Stimulated activated CD4-positive, alpha-beta T cell treated with anti-CD3 and anti-CD28 coated beads, Interleukin-2, amount 100 ng/mL, for 24 hours (primary cell): ENCODE measurements at places on chromosomes 5 and 9.

DNA sequence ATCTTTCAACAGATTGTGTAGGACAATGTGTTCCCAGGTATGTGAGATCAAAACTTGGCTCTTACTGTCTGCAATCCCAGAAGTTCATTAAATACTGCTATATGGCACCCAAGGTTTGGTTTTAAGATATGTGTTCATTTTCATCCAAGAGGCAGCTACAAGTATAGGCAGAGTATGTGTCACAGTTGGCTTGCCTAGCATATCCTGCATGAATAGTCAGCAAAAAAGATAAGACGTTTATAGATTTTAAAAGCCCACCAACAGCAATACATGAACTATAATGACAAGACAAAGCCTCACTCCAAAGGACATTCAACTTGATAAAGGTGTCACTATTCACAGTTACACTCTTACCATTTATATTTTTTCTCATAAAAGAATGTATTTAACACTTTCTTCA, 99.1 kb downstream of the BNC2 start:
- no peak for DNase-seq

GRCh38 chr9:74172874-74173273, 324.3 kb upstream of the RORB start:
- DNase-seq, result no peak

GRCh38 chr9:121021301-121021700, 28.8 kb downstream of the C5 start:
- no peak for DNase-seq

- no peak for DNase-seq
Observed at GRCh38 chr5:124599028-124599973, 147.1 kb downstream of the ZNF608 start.

- no peak for DNase-seq
Observed at GRCh38 chr9:79664375-79664831, 92.6 kb downstream of the TLE4 start.

DNA sequence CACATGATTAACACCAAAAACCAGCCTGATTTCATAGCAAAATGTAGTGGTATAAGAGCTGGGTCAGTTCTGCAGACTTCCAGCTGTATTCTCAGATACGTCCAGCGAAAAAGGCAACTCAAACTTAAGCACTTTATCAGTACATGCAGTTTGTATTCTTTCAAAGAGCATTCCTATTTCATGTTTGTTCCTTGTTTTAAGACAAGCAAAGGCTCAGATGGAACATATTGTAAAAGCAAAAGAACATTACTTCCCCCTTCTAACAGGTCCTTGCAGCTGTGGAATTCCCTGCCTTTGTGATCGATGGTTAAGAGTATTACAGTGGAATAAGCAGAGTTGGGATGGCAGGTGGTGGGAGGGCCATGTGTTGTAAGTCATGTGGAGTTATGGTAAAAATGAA, 86.3 kb upstream of the GRHPR start:
- DNase-seq, result no peak

DNA sequence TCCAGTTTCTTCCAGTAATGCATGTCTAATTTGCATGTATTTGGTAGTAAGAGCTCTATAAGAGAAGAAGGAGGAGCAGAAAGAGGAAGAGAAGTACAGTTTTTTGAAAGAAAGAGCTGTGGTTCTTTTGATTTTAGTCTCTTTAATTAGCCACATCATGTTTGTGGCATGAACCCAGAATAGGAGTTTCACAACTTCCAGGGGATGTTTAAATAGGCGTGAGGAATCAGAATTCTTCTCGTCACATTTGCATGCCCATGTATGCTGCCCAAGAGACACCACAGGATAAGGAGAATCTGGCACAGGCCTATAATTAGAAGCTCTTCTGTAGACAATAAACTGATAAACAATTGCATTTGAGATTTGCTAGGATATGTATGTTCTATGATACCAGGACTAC, 78.7 kb downstream of the GAS1 start:
- no peak for DNase-seq

DNA sequence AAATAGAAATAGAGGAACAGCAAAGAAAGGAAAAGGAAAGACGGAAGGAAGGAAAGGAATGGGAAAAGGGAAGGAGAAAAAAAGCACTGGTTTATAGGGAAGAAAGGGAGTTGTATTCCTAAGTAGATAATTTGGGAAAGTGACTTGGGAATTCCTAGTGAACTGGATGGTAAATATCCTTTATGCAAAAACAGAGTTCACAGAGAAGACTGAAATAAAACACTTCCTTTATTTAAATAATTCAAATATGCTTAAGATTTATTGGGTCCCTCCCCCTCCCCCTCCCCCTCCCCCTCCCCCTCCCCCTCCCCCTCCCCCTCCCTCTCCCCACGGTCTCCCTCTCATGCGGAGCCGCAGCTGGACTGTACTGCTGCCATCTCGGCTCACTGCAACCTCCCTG, 69.4 kb downstream of the PJA2 start:
- no peak for DNase-seq

DNA sequence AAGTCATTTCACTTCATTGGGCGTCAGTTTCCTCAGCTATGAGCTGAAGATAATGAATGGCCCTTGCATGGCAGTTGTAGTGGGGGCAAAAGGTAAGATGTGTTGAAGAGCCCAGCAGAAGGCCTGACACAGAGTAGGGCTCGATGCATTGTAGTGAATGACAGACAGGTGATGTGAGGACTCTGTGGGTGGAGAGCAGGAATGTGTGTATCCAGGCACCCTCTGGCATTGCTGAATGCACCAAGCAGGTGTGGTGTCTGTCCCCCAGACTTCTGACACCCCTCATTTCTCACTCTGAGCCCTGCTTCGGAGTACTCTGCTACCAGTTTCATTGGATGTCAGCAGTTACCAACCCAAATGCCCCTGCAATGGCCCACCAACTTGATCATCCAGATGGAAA, 22.4 kb downstream of the LHX2 start:
- DNase-seq, result no peak

- DNase-seq, result peak; percentile 26
Observed at GRCh38 chr9:764105-764524, 77.4 kb upstream of the DMRT1 start.

- DNase-seq, result no peak
Observed at GRCh38 chr9:129081388-129081904, 535 bp downstream of the DOLPP1 start.

GRCh38 chr5:168302785-168303184, 11.3 kb downstream of the WWC1 start:
- no peak for DNase-seq

GRCh38 chr5:38546691-38547146, 9.7 kb downstream of the LIFR start:
- no peak for DNase-seq

- DNase-seq, result no peak
Observed at GRCh38 chr5:69528035-69528434, 32.0 kb upstream of the GTF2H2C start.

DNA sequence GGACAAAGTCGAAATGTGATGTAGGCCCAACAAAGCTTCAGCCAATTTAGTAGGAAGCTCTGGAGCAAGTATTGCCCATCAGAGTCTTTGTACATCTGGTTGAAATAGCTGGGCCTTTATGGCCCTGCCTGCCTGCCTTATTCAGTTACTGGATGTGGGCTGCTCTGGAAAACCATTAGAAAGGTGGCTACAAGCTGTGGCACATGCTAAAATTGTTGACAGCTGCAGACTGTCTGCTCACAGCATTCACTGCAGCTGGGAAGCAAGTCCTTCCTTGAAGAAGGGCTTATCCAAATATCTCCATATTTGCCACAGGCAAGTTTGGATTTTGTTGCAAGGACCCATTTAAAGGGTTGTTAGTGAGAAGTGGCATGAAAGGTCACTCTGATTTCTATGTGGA, 24.4 kb downstream of the SMIM15 start:
- no peak for DNase-seq

DNA sequence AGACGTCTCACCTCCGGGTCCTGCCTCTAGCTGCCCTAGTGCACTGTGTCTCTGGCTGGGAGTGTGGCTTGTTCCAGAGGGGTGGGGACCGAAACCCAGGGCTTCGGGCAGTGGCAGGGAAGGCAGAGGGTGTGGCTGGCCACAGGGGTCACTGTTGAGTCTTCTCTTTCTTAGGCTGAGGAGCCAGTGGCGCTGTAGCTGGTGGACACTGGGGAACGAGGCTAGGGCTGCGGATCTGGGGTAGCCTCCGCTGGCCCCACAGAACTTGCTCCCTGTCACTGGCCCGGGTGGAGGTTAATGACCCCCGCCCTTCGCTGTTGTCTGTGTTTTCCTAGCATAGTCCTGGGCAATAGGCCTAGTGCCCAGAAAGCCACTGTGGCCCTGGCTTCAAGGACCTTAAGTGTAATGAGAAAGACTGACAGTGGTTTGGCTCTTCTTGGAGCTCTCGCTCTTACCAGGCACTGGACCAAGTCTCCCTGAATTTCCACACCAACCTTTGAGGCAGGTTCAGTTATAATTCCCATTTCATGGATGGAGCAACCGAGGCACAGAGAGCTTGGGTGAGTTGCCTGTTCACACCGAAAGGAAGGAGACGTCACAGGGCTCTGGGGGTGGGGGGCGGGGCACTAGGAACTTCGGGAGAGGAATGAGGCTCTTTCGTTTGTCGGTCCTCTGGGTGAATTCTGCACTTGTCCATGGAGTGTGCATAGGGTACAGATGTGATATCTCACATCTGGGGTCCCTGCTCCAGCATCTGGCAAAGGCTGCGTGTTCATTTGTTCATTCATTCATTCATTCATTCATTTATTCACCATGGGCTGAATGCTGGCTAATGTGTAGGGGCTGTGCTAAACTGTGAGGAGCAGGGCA, 4.8 kb upstream of the IER5L start:
- DNase-seq, result no peak

DNA sequence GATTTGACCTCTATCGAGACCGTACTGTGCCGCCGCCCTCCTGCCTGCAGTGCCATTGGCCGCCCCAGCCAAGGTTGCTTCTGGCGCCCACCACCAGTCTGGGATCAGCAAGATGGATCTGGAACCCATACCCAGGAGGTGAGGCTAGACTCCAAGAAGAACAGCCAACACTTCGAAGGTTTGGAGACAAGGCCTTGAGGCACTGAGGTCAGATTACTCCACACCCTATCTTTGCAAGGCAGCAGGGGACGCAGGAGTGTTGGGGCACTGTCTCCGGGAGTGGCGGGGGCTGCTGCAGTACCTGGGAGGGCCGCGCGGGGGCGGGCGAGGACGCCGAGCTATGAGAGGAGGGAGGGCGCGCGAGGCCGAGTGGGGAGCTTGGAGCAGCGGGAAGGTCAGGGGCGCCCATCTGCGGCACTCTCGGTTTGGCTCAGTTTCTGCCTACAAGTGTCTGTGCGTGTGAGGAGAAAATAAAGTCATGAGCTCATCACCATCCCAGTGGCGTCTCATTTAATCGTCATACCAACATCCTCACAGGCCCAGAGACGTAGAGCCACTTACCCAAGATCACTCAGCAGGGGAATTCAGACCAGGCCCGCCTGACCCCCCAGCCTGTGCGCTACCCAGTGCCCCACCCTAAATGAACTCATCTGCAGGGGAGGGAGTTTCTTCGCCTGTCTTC, 20.5 kb upstream of the PSD2 start:
- DNase-seq, result peak; percentile 88

DNA sequence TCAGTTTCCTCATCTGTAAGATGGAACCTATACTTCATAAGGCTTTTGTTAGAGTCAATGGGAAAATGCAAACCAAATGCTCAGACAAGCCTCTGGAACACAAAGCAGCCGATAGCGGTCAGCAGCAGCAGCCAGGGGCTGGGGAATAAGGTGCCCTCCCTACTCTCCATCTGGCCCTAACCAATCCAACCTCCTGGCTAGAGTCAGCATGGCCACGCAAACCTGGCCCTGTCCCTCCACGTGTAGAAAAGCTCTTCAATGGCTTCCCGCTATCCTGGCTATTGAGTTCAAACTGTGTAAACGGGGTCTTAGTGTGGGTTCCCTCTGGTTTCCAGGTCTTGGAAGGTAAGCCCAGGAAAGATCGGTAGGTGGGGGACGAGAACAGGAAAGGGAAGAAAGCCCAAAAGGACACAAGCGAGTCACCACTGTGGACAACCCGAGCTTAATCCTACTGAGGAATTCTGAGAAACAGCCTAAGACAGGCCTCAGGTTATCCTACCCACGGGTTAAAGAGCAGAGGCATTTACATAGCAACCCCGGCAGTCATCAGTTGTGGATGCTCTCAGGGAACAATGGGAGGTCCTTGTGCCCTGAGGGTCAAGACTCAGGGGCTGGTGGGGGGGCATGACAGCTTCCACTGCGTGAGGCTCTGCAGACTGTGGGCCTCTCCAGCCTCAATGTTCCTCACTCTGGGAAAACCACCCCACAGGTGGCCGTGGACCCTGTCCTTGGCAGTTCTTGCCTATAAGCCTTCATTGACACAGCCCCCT, 30.9 kb downstream of the FABP6 start:
- DNase-seq, result no peak

- no peak for DNase-seq
Observed at GRCh38 chr5:15704397-15704947, 204.5 kb downstream of the FBXL7 start.

GRCh38 chr5:81234299-81234698, 1.2 kb downstream of the CKMT2 start:
- no peak for DNase-seq

DNA sequence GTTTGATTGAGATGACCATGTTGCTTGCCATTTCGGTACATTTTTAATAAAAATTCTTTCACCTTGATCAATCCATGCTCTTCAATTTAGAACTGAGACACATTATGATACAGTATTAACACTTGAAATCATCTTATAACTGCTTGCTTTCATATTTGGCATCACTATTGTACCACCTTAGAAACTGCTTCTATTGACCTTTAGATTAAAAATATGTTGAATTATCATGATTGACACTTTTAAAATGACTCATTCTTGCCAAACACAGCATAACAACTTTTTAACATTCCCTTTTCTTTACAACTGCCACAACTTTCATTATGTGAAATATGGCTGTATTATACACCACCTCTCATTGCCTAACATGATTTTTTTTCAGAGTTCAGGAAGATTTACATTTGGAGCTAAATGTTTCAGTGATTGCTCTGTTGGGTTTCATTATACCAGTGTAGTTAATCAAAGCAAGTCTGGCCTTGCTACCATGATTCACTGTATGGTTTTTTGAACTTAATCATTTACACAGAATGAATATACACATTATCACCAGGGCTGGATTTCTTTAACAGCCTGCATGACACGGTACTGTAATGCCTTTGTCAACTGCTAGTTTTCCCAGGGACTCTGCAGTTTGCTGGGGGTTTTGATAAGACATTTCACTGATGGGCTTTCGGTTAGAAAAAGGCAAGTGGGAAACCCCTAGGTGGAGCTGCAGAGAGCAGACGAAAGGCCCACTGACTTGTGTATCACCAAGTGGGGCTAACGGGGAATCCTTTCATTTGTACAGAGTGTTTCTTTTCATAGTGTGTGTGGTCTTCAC, 93.6 kb upstream of the TLE4 start:
- peak; percentile 6 for DNase-seq

DNA sequence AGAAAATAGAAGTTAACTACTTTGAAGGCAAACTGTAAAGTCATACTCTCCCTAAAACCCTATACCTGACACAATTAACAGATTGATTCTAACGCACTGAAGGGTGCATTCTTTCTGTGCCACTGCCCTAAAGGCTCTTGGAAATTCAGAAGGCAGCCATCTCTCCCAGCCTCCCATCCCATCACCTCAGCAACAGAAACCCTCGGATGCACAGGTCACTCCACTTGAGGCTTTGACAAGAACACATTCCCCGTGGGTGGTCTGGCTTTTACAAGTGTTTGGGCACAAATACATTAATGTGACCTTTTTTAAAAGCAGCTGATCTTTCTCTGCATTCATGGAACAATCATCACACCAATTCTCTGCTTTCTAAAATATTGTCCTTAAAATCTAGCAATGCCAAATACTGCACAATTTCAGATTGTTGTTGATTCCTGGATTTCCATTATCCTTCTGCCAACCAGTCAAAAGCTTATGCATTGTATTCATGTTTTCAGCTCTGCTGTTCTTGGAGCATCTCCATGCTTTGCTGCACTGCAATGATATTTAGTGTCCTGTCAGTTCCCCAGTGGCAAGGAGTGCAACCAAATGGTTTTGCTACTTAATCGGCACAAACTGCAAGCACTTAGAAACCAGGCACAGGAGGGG, 175.6 kb downstream of the TMEM161B start:
- DNase-seq, result no peak
